Activated T-helper 1 cell treated with anti-CD3 and anti-CD28 coated beads, Interleukin-2, amount 50 U/mL, for 16 hours (primary cell): ENCODE measurements at places on chromosomes 16 and 17.

- no peak for DNase-seq
Measured at GRCh38 chr17:33012522-33013033, 20.9 kb downstream of the SPACA3 start.

GRCh38 chr16:12229759-12230594 lies 253.4 kb downstream of the SNX29 start:
- DNase-seq, result no peak

- DNase-seq, result no peak
Measured at GRCh38 chr16:49054606-49055005, 227.0 kb downstream of the CBLN1 start.

DNA sequence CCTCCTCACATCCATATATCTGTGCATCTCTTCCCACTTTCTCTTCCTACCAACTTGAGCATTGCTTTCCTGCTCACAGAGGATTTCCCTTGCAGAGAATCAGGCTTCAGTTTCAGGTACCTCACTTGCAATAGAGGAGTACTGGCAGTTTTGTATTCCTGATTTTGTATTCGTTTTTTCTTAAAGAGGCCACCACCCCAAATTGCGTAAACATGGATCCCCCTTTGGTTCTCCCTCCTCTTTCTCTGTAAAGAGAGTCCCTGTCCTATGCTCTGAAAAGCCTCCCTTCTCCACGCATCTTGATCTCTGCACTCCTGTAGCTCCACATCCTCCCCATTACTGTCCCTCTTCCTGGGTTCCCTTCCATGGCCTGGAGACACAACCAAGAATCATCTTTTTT lies 32.2 kb downstream of the TEKT3 start:
- no peak for DNase-seq

DNA sequence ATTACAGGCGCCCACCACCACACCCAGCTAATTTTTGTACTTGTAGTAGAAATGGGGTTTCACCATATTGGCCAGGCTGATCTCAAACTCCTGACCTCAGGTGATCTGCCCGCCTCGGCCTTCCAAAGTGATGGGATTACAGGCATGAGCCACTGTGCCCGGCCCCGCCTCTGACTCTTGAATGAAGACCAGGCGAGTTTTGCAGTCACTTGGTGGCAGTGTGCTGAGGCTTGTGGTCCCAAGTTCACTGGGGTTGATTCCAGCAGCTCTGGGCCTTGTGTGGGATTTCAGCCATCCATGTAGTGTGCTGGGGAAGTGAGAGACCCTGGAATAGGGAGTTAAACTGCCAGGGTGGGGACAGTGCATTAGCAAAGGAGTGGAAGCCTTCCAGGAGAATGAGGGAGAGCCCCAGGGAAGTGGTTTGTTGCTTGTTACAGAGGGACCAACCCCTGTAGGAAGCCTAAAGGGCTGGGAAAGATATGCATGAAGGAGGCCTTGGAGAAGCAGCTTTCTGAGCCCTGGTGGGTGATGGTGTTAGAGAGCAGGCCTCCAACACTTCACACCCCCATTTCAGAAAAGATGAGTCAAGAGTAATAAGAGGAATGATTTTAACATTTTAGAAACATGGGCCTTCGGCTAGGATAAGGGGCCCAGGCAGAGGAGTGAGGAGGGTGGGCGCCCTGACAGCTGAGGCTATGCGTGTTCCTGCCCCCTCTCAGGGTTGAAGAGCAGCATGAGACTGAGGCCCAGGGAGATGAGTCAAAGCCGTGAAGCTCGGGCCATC lies 14.5 kb downstream of the PSKH1 start:
- DNase-seq, result no peak

DNA sequence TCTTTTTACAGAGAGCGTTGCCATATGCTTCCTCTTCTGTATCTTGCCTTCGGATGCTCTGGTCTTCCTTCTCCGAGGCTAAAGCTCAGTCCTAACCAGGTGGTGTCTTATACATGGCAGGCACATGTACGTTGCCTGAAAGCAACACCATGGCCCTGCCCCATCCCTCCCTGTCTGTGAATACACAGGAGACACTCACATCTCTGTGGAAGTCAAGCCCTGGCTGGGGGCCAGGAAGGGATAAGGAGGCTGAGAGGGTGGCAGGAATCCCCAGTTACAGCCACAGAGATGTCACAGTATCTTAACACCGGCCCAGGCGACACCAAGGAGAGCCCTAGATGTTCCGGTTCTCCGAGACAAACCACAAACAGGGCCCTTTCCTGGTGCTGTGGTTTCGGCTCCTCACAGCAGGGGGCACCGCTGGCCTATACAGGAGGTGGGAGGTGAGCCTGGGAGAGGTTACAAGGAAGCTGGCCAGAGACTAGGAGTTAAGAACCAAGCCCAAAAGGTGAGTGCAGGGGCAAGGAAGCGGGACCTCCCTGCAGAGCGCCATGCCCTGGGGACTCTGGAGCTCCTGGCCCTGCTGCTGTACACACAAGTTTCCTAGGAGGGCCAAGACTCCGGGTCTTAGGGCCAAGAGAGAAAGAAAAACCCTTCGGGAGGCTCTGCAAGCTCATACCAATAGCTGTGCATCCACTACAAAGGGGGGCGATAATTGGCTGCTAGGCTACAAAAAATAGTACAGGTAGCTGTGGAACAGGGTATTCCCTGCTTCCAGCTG lies 41.7 kb downstream of the SRL start:
- DNase-seq, result no peak

DNA sequence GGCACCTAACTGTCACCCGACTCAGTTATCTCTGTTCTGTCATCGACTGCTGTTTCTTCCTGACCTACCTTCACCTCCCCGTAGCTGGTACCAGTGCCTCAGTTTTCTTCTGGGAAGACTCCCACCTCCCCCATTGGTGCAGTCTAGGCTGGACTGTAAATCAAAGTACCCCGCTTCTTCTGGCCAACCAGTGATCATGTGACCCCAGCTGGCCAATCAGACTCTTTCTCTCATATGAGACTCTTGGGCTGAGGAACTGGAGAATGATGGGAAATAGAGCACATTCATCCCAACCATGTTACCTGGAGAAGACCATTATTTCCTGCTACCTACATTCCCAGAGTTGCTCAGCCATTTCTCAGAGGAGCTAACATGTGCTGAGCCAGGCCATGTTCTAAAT lies 20.6 kb upstream of the LONP2 start:
- no peak for DNase-seq

DNA sequence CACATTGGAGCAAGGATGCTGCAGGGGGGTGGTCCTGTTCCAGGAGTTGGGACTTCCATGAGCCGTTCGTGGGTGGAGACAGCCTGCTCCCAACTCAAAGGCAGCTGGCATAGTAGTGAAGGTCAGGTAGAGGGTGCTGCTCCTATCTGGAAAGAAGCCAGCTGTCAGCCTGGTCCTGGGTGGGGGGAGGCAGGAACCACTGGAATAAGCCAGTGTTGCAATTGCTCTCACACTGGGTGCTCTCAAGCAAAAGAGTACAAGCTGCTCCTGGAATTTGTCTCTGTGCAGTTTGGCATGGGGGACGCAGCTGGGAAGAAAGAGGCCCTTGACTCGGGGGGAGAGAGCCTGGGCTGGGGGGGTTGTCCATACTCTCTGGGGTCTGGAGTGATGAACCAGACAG lies 8.7 kb downstream of the CACNG5 start:
- no peak for DNase-seq

GRCh38 chr17:55722742-55723487 lies at the start of gene TMEM100:
Gene TMEM100, minus strand, starts transcription at chr17:55722864. Its CDS starts 1,794 bp downstream, at chr17:55721070.
- DNase-seq, result no peak

DNA sequence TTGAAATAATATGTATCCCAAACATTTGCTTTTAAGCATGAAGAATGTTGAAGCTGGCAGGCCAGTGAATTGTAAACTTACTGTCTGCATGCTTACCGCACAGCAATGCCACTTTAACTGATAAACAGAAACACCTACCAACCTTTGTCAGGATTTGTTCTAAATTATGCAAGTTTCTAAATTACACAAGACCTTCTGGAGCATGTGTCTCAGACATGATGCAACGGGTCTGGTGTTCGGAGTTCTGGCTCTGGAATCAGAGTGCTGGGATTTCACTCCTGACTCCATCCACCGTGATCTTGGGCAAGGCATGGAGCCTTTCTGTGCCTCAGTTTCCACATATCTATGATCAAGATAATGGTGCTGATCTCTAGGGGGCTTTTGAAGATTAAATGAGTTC lies 111.2 kb downstream of the CCT6B start:
- DNase-seq, result no peak

DNA sequence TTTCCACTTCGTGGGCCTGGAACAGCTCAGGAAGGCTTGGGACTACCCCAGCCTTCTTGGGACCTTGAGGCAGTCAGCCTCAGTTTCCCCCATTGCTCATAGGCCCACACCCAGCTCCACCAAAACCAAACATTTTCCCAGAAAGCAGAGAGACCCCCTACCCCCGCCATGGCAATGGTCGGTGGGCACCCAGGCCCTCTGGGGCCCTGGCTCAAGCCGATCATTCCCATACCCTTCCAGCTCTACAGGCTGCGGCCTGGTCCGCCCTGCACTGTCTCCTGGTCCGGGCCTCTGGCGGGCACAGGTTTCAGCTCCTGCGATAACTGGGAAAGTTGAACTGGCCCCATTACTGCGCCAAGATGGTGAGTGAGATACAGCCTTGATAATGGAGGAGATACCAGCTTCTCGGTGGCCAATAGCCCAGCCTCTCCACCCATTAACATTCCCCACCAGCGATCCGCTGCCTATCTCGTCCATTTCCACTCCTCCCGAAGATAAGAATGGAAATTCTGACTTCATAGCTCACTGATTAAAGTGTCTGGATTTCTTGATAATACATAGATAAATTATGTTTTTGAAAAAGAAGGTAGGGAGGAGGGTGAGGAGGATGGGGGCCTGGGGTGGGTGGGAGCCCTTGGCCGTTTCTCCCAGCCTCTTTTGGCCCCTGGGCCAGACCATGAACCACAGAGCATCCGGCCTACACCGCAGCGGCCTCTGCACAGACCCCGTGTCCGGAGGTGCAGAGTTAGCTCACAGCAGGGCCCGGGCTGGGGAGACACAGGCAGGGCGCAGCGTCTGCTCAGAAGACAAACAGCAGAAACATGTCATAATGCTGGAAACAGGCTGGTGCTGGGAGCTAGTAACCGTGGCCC lies 11.6 kb downstream of the ZFPM1 start:
- no peak for DNase-seq

GRCh38 chr17:59355702-59356325 lies 24.4 kb downstream of the YPEL2 start:
- no peak for DNase-seq

DNA sequence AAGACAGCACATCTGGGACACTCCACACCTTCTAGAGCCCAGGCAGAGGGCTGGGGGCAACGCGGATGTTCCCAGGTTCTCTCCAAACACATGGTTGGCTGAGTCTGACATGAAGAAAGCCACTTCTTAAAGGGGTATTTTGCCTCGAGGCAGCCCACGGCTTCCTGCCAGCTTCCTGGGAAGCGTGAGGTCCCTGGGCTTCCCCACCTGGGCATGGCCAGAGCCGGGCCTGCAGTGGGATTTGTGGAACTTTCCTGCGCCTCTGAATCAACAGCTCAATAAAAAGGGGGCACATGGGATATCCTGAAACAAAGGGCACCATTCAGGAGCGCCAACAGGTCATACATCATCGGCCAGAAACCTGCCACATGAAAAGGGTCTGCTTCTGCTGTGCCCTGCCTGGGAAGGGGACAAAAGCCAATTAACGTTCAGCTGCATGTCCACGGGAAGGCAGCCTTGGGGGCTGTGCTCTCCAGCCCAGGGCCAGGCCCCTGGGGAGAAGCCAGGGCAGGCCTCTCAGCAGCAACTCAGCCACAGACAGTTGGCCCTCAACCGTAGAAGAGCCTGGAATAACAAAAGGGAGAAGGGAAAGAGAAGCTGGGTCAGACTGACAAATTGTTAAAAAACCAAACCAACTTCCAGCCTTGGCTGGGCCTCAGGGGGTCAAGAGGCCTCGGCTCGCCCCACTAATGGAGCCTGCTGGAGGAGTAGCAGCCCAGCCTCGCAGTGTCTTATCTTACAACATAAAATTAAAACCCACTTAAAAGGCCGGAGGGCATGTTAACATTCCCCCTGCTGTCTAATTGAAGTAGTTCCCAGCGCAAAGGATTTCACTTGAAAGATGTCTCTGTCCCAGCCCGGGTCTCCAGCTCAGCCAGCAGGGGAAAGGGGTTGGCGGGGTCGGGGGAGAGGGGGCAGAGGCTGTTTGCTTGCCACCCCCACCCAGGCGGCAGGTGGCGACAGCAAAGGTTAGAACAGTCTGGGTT lies 34.2 kb downstream of the TBX4 start:
- DNase-seq, result no peak

GRCh38 chr17:9924735-9925191 lies 19.7 kb upstream of the RCVRN start:
- DNase-seq, result no peak

DNA sequence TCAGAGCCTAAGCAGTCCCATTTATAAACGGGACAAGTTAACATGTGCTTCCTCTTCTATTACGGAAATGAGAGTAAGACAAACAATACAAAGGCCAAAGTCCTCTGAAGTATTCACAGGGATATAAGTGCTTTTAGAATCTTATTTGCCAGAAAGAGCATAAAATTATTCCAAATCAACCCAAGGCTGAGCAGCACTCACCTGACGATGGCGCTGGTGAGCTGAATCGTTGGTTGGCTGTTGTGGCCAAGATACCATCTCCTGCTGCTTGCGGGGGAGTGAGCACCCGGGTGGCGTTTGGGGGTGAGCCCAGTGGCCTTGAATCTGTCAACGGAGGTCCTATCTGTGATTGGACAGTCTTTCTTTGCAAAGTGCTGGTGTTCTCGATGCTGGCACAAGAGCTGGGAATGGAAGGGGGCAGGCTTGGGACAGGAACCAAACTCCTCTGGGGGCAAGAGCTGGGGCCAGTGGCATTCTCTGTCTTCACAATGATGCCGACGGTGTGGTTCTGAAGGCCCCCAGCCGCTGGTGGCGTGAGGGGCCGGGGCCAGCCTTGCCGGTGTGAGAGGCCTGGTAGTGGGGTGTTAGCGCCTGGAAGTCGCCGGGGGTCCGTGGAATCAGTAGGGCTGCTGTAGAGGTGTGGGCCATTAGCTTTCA lies 9.5 kb upstream of the DHRS13 start:
- DNase-seq, result no peak

- no peak for DNase-seq
Measured at GRCh38 chr17:16013943-16014407, 14.4 kb downstream of the TTC19 start.

DNA sequence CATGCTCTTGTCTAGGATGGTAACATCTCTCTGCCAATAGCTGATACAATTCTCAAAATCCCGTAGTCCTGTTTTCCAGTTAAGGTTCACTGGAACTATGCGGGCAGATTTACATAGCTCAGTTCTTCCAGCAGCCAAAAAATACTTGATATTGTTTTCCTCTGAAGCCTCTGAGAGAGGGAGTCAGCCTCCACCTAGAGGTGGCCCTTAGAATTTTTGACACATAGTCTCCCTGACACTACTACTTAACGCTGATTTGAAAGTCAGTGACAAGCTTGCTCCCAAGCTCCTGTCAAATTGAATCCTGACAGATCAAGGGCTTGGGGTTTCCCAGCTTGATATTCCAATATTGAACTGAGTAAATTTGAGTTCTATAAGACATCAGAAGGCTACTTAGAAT lies 1780.1 kb downstream of the TP53TG3F start:
- no peak for DNase-seq

- DNase-seq, result no peak
Measured at GRCh38 chr16:28062847-28063521, 530 bp downstream of the GSG1L start.
